ENCODE measurements at places on chromosomes 7 and 10. TPM values are rescaled to one million over a fixed set of nuclear protein-coding genes. Genes with fewer than 3 reads are reported as not detected.

The TMEM178B gene
- total RNA-seq: 0.45 TPM

The MET gene
- total RNA-seq: 72.3 TPM

The INSIG1 gene
- 48.5 TPM for total RNA-seq

The MOGAT3 gene
- total RNA-seq: not detected

The CDHR1 gene
- 0.50 TPM for total RNA-seq

The ACHE gene
- total RNA-seq: not detected

The GOLGA7B gene
- total RNA-seq: 3.4 TPM

The GLI3 gene
- total RNA-seq: 5.5 TPM

The BTBD16 gene
- total RNA-seq: 0.11 TPM

The CPN1 gene
- 8.6 TPM for total RNA-seq

The PSAP gene
- 390 TPM for total RNA-seq

The FAM180A gene
- not detected for total RNA-seq

The PDGFA gene
- total RNA-seq: 11.5 TPM

The OPN4 gene
- total RNA-seq: not detected

The FRAT1 gene
- 4.5 TPM for total RNA-seq

Data from A375 (cell line).